ENCODE measurements at places on chromosomes 1 and 21. TPM values are rescaled to one million over a fixed set of nuclear protein-coding genes. Genes with fewer than 3 reads are reported as not detected.

GRCh38 chr1:225486856-225487255 lies 59.0 kb upstream of the LBR start:
- no peak for DNase-seq

Gene SLC45A3
- 8.8 TPM for polyA plus RNA-seq

GRCh38 chr1:96038636-96039035 lies 682.9 kb upstream of the PTBP2 start:
- no peak for DNase-seq

DNA sequence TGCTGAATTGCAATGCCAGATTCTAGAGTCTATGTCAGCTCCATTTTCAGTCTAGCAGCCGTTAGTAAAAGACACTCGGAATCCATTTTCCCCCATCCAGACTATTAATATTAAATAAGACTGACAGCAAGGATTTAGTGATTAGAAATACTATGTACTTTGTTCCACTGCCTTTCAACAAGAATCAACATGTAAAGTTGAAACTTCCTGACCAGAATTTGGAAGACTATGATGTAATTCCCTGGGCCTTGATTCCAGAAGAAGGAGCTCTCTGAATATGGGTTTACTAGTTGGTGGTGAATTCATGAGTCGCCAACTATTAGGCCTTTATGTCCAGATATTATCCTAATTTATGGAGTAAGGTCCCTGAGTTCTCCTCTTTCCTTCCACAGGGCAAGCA lies 24.8 kb downstream of the KDM1A start:
- no peak for DNase-seq

DNA sequence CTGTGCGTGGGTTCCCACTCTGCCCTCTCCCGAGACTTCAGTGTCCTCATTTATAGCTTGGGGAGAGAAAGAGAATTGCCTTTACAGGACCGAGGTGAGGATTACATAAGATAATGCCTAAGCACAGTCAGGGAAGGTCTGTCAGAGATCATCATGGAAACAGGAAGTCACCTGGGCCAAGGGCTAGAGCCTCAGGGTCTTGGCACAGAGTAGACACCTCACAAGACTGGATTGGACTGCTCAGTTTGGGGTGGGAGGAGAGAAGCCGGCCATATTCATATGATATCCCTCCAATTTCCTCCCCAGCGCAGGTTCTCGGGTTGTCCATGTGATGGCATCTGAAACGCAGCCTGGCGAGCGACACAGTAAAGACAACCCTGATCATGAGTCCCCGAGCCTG lies 3.8 kb downstream of the CNR2 start:
- DNase-seq: no peak

Gene PGLYRP4
- polyA plus RNA-seq: not detected

Gene PIK3R3
- polyA plus RNA-seq: 35.8 TPM

- no peak for DNase-seq
Measured at GRCh38 chr1:213968146-213968825, 19.5 kb upstream of the PROX1 start.

DNA sequence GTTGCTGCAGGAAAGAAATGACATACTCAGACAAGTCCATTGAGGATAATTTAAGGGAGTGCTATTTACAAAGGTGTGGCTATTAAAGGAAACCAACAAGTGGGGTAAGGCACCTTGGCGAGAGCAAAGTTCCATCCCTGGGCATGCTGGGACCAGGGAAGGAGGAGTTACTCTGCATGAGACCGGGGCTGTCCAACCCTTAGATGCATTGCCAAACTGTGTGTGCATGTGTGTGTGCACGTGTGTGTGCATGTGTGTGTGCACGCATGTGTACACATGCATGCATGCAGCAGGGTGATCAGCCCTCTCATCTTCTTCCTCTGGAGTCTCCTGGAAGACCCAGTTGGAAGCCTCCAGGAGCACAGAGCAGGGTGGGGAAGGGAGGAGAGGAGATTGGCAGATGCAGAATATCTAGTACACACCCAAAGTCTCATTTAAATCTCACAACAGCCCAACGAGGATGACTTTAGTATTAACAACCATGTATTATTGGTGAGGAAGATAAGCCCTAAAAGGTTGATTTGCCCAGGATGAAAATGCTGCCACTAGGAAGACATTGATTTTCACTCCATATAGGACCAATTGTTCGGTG lies 72.2 kb upstream of the CD34 start:
- DNase-seq: no peak

DNA sequence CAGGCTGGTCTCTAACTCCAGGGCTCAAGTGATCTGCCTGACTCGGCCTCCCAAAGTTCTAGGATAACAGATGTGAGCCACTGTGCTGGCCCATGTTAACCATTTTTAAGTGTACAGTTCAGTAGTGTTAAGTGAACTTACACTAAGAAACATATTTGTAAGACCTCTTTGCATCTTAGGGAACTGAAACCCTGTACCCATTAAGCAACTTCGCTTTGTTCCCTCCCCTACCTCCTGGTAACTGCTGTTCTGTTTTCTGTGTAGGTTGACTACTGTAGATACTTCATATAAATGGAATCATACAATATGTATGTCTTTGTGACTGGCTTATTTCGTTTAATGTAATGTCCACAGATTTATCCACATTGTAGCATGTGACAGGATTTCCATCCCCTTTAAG lies 11.0 kb downstream of the NUDC start:
- no peak for DNase-seq

Gene CD247
- 0.42 TPM for polyA plus RNA-seq

Gene MEX3A
- polyA plus RNA-seq: 46.7 TPM

DNA sequence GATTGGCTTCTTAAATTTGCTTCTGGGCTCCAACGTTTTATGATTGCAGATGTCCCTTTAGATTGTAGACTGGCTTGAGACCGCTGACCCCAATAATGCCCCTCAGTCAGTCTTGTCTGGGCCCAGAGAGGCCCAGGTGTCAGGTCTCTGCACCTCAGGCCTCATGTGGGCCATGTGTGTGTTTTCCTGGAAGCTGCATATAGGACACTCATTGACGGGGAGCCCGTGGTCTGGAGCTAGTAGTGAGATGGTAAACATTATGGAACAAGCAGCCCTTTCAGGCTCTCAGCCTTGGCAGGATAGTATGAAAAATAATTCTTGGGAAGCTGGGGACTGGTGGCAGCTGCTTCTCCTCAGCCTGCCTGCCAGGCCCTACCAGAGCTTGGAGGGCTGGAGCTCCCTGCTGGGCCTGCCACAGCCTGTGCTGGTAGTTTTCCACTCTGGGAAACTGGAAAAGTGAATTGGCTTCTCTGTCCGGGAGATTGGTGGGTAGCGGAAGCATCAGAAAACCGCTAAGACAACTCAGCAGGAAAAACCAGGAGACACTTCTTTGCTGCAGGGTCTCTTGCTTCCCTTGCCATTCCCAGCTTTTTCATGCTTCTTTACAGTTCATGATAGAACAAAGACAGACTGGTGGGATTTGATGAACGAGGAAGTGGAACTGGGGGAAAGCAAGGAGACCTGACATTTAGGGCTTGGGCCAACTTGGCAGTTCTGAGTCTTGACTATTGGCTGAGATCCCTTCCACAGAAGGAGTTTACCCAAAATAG lies 57.8 kb upstream of the HSD17B7 start:
- DNase-seq: no peak

Gene DDI2
- 28.1 TPM for polyA plus RNA-seq

Gene DYRK3
- 8.0 TPM for polyA plus RNA-seq

- no peak for DNase-seq
Measured at GRCh38 chr1:48760857-48761256, 15.8 kb downstream of the BEND5 start.

All from left kidney (tissue), 8 donors.